ENCODE measurements at places on chromosomes 13 and 19.

- no peaks in the 10 kb centered on the region for H3K4me1 ChIP-seq
- no peak overlapping the region for H3K27ac ChIP-seq
- H3K36me3 ChIP-seq: peaks cover 63% of the 10 kb centered on the region
- no peaks in the 10 kb centered on the region for H3K27me3 ChIP-seq
Measured at GRCh38 chr19:52494518-52494917, 33.0 kb upstream of the ZNF808 start.

DNA sequence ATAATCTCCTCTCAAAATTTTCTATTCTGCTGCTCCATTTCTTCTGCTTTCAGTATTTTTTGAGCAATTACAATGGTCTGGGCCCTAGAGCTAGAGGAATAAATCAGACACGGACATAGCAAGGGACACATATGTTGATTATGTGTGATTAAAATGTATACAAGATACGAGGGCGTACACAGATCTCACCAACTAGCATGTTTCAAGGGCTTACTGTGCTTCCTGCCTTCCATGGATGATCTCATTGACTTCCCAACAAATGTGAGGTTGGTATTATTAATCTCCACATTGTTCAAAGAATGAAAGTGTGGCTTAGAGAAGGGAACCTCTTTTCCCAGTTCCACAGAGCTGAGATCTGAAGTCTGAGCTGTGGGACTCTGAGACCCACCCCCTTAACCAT is 9.1 kb downstream of the PLD3 start:
- DNase-seq: no peak
- H3K27me3 ChIP-seq: no peaks in the 10 kb centered on the region
- no peak overlapping the region for H3K27ac ChIP-seq
- no peak overlapping the region for H3K4me3 ChIP-seq
- H3K36me3 ChIP-seq: no peaks in the 10 kb centered on the region

- H3K4me1 ChIP-seq: peaks cover 20% of the 10 kb centered on the region
- no peaks in the 10 kb centered on the region for H3K27me3 ChIP-seq
- DNase-seq: peak; percentile 74
- H3K27ac ChIP-seq: no peak overlapping the region
Measured at GRCh38 chr19:2429917-2430535, 2.6 kb upstream of the TIMM13 start.

- H3K27ac ChIP-seq: no peak overlapping the region
- no peak overlapping the region for H3K4me3 ChIP-seq
- no peaks in the 10 kb centered on the region for H3K27me3 ChIP-seq
- no peaks in the 10 kb centered on the region for H3K4me1 ChIP-seq
Measured at GRCh38 chr13:92972751-92973150, 253.9 kb upstream of the GPC6 start.

GRCh38 chr13:78239714-78240113 is 321.1 kb upstream of the EDNRB start:
- no peak for DNase-seq
- H3K27ac ChIP-seq: no peak overlapping the region
- H3K36me3 ChIP-seq: no peaks in the 10 kb centered on the region
- H3K27me3 ChIP-seq: no peaks in the 10 kb centered on the region
- H3K4me1 ChIP-seq: no peaks in the 10 kb centered on the region
